Cardiac septum (tissue), 1 donor: ENCODE measurements at places on chromosomes 2 and 18. TPM values are rescaled to one million over a fixed set of nuclear protein-coding genes. Genes with fewer than 3 reads are reported as not detected.

The G6PC2 gene
- total RNA-seq, result not detected

The ASB1 gene
- total RNA-seq, result 54.8 TPM

The CDH2 gene
- 367 TPM for total RNA-seq

- DNase-seq, result no peak
Measured at GRCh38 chr2:60331115-60331809, 222.2 kb downstream of the BCL11A start.

DNA sequence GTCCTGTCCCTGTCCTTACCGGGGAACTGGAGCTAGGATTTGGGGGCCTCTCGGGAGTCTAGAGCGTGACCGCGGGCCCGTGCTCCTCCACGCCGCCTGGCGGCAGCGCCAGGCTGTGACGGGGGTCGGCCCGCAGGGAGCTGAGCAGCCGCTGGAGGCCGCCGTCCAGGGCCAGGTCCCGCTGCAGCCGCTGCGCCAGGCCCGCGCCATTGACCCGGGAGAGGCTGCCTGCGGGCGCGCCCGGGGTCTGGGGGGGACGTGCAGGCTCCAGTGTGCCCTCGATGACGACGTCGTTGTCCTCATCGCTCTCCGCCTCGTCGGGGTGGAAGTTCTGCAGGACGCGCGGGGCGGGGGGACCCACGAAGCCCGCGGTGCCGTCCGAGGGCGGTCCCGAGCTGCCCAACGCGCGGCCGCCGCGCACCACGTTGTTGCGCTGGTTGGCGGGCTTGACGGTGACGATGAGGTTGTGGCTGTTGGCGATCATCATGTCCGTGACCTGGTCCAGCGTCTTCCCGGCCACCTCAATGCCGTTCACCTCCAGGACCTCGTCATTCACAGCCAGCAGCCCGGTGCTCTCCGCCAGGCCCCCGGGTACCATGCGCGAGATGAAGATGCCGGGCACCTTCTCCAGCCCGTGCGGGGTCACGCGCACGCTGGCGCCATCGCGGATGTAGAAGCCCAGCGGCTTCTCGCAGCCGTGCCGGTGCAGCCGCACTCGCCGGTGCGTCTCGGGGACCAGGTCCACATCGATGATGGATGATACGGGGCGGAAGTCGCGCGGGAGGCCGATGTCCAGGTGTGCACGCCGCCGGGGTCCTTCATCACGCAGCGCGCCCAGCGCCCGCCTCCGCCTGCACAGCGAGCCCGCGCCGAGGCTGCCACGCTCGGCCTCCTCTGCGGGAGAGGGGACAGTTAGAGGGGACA lies 50.9 kb downstream of the ADNP2 start:
- DNase-seq, result no peak
